AG04449 (cell line): ENCODE measurements at places on chromosomes 7 and 10.

DNA sequence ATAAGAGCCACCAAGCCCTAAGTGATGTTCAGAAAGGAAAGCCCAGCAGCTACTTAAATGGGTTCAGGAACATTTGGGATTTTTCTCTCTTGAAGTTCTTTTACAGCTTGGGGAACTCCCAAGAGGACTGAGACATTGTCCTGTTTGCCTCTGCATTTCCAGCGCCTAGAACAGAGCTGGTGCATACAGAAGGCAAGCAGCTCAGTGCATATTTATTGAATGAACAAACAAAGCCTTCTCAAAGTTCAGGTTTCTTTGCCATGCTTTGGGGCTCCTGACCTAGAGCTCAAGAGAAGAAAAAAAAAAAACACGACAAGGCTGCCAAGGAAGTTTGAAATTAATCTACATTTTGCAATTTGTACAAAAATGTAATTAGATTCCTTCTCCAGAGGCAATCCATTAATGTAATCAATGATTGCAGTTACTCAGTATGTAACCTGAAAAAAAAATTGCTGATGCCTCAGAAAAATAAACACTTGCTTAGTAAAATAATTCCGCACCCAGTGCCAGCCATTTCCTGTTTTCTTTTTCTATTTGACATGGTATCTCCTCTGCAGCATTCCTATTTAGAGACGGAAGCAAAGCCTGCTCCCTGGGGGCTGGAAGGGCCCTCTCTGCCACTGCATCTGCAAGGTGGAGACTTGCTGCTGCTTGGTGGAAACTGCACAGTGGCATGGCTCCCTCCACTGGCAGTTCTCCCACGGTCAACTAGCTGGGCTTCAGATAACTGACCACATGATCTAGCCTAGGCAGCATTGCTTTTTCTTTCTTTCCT, 157.3 kb downstream of the TMEM178B start:
- DNase-seq, result no peak

GRCh38 chr7:115417662-115418061, 495.8 kb downstream of the MDFIC start:
- DNase-seq, result no peak

GRCh38 chr7:23334482-23335056, 35.4 kb downstream of the MALSU1 start:
- peak; percentile 89 for DNase-seq

DNA sequence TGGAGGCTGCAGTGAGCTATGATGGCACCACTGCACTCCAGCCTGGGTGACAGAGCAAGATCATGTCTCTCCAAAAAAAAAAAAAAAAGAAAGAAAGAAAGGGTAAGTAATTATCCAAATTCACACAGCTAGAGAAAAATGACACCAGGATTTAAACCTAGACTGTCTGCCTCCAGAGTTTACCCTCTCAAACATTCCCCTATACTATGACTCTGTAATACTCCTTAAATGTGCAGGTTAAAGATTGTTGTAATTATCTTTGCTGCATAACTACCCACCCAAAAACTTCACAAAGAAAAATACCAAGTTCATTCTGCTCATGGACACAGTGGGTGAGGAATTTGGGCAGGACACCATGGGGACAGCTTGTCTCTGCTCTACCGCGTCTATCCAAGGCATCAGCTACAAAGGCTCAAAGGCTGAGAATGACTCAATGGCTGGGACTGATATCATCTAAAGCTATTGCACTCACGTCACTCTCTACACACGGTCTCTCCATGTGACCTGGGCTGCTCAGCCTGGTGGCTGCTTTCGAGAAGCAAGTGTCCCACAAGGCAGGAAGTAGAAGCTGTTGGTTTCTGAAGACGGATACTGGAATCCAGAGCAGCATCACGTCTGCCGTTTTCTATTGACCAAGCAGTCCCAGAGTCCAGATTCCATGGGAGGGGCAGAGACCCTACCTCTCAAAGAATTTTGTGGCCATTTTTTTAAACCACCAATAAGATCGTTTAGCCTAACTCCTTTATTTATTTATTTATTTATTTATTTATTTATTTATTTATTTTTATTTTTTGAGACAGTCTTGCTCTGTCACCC, 185.7 kb upstream of the AUTS2 start:
- no peak for DNase-seq

GRCh38 chr10:125060026-125060425, 100.3 kb downstream of the CTBP2 start:
- no peak for DNase-seq

DNA sequence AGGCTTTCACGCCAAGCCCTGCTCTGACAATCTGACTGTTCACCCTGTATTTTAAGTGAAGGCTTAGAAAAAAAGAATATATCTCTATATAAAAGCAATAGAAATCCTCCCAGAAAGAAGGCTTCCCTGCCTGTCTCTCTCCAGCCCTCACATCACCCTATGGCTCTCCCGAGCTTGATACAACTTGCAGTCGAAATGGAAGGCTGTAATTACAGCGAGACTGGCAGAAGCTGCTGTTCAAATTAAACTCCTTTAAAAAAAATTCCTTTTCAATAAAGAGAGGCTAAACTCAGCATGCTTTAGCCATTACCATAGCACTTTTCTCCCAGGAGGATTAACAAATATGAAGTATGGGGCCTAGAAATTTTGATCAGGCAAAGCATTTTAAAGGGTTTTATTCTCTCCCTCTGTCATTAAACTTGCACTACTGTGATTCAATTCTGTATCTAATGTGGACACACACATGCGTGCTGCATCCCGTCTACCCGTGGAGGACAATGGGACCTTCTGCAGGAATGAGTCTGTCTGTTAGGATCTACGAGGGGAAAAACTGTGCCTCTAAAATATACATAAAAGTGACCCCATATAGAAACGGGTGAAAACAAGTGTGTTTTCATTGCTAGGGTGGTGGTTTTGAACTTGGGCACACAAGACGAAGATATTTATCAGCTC, 223.8 kb downstream of the USP6NL start:
- no peak for DNase-seq

DNA sequence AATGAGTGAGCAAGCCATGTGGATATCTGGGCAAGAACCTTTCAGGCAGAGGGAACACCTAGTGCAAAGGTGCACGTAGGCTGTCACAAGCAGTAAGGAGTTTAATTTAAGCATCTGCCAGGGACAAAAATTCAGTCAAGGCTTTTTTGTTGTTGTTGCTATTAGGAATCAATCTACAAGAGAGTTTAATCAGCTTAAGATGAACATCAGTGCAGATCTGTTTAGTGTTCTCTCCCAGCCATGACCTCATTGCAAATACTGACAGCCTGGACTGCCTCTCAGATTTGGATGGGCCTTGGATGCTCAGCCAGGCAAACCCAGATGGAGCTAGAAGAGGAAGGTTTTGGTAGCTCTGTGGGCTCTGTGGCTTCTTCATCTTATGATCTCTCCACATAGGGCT, 3.3 kb upstream of the GLCCI1 start:
- no peak for DNase-seq
